ENCODE measurements at places on chromosomes 13 and 19. TPM values are rescaled to one million over a fixed set of nuclear protein-coding genes. Genes with fewer than 3 reads are reported as not detected.

DNA sequence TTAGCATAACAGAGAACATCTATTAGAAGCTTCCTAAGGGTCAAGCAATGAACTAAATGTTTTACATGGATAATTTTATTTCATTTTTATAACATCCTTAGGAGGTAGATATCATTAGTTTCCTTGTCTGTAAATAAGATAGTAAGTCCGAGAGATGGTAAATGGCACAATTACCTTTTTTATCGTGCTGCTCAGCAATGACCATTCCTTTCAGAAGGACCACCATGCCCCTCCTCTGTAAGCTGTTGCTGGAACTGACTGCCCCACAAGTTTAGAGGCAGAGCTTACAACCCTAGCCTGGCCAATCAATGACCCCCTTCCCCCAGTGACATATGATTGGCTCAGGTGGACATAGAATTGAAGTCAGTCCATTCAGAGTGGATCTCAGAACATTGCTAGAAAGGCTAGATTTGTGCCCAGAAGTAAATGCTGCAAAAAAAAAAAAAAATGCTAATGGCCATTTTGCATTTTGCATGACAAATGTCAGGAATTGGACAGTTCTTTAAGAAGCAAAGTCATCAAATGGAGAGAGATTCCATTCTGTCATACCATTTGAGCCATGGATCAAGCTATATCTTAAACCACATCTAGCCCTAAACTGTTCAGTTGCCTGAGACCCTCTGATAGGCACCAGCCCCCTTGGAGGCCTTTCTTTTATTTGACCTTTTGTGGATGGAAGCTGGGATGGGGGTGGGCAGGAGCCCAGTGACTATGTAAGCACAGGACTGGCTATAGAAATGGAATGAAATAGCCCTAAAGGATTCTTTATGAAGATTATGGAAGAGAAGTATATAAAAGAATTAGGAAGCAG is 668.3 kb downstream of the UQCRFS1 start:
- DNase-seq: no peak

DNA sequence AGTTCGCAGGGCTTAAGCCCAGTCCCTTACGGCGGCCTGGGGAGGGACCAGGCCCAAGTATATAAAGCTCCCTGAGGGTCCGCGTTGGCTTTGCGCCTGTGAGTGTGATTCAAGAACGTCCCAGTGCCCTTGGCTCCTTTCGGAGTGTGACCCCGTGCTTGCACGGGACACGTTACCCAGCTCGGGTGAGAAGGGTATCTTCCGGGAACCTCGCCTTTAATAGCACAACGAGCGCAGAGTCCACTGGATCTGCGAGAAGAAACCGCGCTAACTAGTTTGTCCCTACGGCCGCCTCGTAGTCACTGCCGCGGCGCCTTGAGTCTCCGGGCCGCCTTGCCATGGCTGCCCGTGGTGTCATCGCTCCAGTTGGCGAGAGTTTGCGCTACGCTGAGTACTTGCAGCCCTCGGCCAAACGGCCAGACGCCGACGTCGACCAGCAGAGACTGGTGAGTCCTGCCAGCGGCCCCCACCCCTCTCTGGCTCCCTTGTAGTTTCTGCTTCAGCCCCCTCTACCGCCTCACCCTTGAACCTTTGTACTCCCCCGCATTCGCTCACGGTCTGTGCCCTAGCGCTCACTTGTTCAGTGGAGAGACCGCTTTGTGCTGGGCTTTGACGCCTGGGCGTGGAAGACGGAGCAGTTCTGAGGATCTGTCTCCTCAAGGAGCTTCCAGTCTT is at the start of gene DNAJC15:
Gene DNAJC15, plus strand, starts transcription at position 298 of the 675 bp plus-strand sequence. Its CDS starts 41 bp downstream, at position 339.
- peak; percentile 82 for DNase-seq

DNA sequence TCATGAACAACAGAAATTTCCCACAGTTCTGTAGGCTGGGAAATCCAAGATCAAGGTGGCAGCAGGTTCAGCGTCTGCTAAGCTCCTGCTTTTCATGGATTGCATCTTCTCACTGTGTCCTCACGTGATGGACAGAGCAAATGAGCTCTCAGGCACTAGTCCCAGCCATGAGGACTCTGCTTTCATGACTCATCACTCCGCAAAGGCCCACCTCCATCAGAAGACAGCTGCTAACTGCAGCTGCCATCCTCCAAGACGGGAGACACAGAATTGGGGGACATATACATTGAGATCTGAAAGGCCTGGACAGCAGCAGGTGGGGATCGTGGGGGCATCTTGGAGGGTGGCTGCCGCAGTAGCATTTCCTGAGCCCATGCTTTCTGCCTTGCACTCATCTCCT is 44.4 kb upstream of the SPATA13 start:
- DNase-seq: no peak

DNA sequence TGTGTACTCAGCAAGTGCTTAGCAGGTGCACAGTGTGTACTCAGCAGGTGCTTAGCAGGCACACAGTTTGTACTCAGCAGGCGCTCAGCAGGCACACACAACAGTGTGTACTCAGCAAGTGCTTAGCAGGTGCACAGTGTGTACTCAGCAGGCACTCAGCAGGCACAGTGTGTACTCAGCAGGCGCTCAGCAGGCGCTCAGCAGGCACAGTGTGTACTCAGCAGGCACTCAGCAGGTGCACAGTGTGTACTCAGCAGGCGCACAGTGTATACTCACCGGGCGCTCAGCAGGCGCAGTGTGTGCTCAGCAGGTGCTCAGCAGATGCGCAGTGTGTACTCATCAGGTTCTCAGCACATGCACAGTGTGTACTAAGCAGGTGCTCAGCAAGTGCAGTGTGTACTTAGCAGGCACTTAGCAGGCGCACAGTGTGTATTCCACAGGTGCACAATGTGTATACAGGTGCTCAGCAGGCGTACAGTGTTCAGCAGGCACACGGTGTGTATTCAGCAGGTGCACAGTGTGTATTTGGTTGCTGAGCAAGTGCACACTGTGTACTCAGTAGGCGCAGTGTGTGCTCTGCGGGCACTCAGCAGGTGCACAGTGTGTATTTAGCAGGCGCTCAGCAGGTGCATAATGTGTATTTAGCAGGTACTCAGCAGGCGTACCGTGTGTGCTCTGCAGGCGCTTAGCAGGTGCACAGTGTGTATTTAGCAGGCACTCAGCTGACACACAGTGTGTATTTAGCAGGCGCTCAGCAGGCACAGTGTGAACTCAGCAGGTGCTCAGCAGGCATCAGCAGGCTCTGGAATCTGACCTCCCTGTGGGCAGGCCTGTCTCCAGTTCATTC is 15.1 kb downstream of the CRTC1 start:
- DNase-seq: no peak

DNA sequence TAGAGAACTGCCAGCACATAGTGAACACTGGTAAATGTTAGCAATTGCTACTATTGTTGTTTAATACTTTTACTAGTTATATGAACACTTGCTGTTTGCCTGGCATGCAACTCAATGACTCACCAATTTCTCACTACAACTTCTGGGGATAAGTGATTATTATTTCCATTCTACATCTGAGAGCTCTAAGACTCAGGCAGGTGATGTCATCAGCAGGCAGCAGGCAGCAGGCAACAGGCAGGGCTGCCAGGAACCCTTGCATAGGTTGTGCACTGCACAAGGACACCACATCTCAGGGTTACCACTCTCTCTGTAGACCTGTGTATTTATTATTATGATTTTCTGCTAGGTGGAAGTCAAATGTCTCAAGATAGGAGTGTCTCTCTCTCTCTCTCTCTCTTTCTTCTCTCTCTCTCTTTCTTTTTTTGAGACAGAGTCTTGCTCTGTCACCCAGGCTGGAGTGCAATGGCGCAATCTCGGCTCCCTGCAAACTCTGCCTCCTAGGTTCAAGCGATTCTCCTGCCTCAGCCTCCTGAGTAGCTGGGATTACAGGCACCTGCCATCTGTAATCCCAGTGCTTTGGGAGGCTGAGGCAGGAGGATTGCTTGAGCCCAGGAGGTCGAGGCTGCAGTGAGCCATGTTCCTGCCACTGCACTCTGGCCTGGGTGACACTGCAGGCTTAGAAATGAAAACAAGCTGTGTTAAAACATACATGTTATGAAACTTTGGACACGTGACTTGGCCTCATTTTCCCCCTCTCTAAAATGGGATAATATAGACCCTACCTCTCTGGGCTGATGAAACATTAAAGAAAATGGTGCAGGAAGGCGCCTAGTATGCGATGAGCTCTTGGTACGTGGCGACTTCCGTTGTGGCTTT is 22.7 kb downstream of the HPN start:
- DNase-seq: peak; percentile 28

- no peak for DNase-seq
Measured at GRCh38 chr19:13958043-13958442, 5.7 kb downstream of the DCAF15 start.

- peak; percentile 40 for DNase-seq
Measured at GRCh38 chr19:49425922-49426592, 869 bp downstream of the GFY start.

- DNase-seq: no peak
Measured at GRCh38 chr19:16327501-16327900, 2.9 kb downstream of the KLF2 start.

GRCh38 chr13:106432636-106433035 is 102.8 kb downstream of the EFNB2 start:
- no peak for DNase-seq

DNA sequence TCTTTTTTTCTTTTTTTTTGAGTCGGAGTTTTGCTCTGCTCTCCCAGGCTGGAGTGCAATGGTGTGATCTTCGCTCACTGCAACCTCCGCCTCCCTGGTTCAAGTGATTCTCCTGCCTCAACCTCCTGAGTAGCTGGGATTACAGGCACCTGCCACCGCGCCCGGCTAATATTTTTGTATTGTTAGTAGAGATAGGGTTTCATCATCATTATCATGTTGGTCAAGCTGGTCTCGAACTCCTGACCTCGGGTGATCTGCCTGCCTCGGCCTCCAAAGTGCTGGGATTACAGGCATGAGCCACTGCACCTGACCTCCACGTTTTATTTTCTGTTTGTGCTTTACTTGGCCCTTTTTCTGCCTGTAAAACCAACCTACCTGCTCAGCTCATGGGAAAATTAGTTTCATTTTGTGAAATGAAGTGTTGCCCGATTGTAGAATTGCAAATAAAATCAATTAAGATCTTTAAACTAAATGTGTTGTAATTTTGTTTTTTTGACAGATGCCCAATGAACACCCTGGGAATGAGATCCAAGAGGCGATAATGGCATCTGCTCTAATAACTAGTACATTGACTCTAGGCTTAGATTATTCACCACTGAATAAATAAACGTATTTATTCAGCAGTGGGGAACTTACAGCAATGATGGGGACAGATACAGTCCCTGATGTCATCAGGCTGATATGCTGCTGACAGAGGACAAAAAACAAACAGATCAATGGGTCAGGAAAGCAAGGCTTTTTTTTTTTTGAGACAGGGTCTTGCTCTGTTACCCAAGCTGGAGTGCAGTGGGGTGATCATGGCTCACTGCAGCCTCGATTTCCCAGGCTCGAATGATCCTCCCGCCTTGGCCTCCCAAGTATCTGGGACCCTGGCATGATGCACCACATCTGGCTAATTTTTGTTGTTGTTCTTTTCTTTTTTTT is 2.2 kb upstream of the RAB11B start:
- DNase-seq: no peak

DNA sequence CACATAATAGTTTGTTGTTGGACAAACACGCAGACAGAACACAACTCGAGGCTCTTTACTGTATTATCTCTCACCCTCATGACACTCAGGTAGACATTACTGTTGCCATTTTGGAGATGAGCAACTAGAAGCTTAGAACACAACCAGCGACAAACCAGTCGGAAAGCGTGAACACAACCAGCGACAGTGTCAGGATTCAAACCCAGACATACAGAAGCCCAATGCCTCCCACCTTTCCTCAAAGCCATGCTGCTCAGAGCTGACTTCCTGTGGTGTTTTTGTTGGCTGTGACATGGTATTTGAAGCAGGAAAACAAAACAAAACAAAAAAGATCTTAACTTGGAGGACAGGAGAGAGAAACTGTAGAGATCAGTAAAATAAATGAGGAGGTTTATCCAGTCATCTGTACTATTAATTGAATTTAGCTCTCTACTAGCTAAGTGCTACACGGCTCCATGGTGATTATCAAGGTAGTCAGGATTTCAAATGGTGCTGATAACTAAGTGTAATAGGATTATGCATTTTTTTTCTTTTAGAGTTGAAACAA is 92.1 kb downstream of the STARD13 start:
- no peak for DNase-seq

DNA sequence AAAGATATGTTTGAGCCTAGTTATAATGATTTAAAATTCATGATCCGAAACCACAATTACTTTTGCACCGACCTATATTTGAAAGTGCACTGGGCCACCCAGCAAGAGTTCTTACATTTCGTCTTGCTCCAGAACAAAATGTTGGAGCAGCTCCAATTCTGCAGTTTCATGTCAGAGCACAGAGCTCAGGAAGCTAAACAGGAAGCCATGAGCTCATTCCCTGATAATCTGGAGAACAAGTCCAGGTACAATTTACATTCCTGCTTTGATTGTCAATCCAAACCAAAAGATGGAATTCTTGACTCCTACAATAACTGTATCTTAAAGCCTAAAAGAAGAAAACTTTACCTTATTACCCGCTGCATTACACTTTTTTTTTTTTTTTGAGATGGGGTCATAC is 131.8 kb downstream of the KCTD12 start:
- no peak for DNase-seq

DNA sequence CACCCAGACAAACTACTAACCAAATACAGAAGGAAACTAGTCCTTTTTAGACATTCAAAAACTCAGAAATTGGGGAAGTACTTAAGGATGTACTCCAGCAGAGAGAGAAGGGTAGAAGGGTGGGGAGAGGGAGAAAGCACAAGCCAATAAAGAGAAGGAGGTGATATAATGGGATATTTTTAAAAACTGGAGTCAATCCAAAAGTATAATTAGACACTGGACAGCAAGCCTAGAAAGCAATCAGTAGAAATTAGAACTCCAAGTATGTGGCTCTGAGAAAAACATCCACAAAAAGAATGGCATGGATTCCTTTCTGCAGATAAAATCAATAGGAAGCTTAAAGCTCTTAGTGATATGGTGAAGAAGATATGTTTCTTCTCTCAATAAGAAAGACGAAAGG is 55.8 kb downstream of the PEPD start:
- DNase-seq: no peak

DNA sequence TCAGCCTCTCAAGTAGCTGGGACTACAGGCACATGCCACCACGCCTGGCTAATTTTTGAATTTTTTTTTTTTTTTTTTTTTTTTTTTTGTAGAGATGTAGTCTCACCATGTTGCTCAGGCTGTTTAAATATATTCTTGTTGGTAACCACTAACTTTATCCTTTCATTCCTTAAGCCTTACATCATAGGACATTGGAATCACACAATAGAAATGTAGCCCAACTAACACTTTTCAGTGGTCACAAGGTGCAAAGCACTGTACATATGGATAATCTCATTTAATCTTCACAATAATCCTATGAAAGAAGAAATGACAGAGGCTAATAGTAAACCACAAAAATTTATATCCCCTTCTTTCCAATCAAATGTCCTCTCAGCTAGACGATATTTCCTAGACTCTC is 417.8 kb upstream of the DACH1 start:
- no peak for DNase-seq

GRCh38 chr19:5002143-5002542 is 33.2 kb downstream of the KDM4B start:
- DNase-seq: no peak

GRCh38 chr13:41060724-41061074 is 610 bp upstream of the WBP4 start:
- DNase-seq: peak; percentile 93

The CRX gene
- total RNA-seq: not detected

The CEACAM8 gene
- not detected for total RNA-seq

The APOC1 gene
- 1.5 TPM for total RNA-seq

The CLDND2 gene
- total RNA-seq: 2.0 TPM

The DAND5 gene
- total RNA-seq: not detected

The GNG14 gene
- total RNA-seq: not detected

The POLR2E gene
- total RNA-seq: 290 TPM

The ATP12A gene
- 0.66 TPM for total RNA-seq

The INSL3 gene
- 1.7 TPM for total RNA-seq

The EFNA2 gene
- total RNA-seq: not detected

The SBK2 gene
- not detected for total RNA-seq

Data from activated naive CD8-positive, alpha-beta T cell treated with anti-CD3 and anti-CD28 coated beads for 36 hours (primary cell).